LHCN-M2 (cell line): ENCODE measurements at places on chromosomes 6 and 20. TPM values are rescaled to one million over a fixed set of nuclear protein-coding genes. Genes with fewer than 3 reads are reported as not detected.
A peak's percentile ranks its signal among the peaks of the same experiment; 100 is the strongest.

DNA sequence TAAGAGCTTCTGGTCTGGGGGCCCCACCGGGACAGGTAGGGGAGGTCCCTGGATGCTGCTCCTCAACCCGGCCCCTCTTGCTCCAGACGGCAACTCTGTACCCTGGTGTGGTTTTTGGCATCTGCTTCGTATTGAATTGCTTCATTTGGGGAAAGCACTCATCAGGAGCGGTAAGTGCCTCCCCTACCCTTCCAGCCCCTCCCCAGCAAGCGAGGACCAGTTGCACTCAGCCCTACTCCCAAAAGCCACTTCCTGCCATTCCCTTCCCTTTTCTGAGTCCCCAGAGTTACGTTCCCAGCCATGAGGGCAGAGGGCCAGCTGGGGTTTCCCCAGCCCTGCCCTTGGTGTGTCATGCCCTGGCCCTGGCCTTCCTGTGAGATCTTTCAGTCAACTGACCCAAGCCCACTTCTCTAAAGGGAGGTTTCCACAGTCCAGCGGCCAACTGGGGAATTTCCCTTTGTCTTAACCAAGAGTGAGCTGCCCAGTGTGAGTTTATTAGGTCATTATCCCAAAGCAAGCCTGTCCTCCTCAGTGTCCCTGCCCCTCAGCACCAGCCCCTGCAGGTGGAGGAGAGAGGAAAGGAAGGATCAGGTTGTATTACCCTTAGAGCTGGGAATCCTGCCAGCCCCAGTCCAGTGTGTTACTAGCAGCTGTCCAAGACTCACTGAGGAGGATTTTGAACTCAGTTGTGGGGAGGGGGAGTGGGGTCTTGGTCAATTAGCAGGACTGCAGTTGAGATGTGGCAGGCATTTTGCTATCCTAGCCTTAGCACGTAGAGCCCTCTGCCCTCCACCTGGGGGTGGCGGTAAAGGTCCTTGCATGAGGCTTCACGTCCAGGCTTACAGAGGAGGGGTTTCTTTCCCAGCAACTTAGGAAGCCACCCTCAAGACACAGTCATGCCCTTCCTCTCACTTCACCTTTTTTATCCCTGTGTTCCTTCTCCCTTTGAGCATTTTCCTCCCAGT lies 45.8 kb downstream of the TM9SF4 start:
- peak; percentile 92 for DNase-seq

The CST2 gene
- not detected in 2 replicates for total RNA-seq

- DNase-seq = no peak
Measured at GRCh38 chr6:168563656-168564055, 122.7 kb downstream of the SMOC2 start.

The FOXF2 gene
- total RNA-seq = not detected in 2 replicates

The BEND3 gene
- 2.9 and 3.3 TPM in 2 replicates for total RNA-seq

The NNAT gene
- total RNA-seq = 0.26 TPM in 1 of 2 replicates, not detected in the other

The ZSCAN23 gene
- 1.9 and 2.1 TPM in 2 replicates for total RNA-seq

The MICB gene
- total RNA-seq = 10.6 and 13.0 TPM in 2 replicates

DNA sequence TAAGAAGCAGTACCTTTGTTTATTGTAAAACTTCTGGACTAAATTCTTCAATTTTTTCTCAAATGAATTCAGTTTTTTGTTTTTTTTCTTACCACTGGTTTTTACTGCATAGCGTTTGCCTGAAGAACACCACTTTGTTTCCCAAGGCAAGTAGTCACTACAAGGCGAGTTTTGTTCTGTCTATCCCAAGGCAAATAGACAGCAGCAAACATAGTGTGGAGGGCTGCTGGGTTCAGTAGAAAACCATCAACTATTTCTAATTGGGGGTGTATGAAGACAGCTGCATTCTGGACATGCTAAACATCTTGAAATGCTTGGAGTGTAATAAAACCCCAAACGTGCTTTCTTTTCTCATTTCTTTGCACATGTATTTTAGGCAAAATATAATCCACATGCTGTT lies 197.4 kb downstream of the ESR1 start:
- no peak for DNase-seq

DNA sequence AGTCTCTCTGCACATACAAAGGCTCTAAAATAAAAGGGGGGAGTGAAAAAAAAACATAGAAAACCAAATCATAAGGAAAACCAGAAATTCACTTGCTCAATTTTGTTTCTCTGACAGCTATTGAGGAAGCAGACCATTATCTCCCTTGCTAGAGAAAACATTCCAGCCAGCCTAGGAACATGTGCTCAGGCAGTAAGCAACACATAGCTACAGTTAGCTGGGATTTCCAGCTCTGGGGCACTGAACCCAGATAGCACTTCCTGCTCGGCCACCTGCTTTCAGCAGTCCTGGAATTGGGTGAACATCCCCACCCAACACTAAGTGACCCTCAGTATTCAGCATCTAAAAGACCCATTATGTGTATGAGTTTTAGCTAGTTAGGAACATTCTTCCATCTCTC lies 61.3 kb downstream of the TNFRSF21 start:
- DNase-seq = no peak

DNA sequence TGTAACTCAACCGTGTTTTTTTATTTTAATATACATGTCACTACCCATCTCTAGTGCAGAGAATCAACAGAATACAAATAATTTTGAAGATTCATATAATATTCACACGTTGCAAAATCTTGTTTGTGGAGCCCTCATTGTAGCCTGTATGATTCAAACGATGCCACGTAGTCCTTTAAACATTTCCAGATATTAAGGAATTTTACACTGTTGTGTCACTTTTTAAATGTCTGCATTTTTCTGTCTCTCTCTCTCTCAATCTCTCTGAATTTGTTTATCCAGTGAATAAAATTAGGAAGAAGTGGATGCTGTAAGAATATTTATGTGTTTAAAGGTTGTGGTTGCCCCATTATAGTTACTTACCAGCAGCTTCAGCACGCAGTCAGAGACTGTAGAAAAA lies 262.0 kb downstream of the PAX1 start:
- no peak for DNase-seq

DNA sequence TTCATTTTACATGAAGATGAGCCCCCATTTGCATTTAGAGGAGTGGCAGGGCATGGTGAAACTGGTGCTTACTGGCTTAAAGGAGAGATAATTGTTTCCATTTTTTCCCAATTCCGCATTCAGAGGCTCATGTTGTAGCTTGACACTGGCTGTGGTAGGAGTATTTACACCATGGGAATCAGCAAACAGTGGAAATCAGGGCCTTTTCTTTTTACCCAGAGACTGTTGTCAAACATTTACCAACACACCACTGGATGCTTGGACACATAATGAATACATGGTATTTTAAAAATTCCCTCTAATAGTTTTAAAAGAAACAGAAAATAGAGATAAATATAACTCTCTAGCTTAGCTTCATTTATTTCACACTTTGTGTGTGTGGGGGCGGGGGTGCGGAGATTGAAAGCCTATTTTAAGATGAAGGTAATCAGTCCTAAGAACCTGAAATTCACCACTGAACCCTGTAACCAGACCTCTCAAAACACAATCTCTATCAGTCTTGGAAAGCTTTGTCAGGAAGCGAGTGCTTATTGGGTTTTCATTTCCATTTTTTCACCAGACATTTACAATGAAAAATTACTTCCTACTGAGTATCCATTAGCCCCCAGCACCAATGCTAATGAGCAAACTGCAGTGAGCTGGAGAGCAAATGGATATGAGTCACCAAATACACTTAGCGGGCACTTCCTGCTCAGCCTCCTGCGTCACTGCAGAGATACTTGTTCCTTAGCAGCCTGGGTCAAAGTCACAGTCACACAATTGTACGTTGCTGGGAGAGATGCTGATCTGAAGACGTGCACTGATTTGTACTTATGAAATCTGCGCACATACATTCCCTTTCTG lies 532.0 kb downstream of the BCKDHB start:
- peak; percentile 88 for DNase-seq
